ENCODE measurements at places on chromosomes 12 and 14.
A peak's percentile ranks its signal among the peaks of the same experiment; 100 is the strongest.

GRCh38 chr12:38258411-38258810, 58.2 kb upstream of the ALG10B start:
- DNase-seq = no peak

GRCh38 chr12:127280393-127281275, 986.3 kb upstream of the TMEM132C start:
- no peak for DNase-seq

DNA sequence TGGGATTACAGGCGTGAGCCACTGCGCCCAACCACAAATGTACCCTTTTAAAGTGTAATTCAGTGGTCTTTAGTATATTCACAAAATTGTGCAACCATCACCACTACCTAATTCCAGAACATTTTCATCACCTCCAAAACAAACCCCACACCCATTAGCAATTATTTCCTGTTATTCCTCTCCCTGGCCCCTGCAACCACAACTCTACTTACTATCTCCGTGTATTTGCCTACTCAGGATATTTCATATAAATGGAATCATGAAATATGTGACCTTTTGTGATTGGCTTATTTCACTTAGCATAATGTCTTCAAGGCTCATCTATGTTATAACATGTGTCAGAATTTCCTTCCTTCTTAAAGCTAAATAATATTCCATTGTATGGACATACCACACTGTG, 16.0 kb upstream of the AQP2 start:
- DNase-seq = no peak

DNA sequence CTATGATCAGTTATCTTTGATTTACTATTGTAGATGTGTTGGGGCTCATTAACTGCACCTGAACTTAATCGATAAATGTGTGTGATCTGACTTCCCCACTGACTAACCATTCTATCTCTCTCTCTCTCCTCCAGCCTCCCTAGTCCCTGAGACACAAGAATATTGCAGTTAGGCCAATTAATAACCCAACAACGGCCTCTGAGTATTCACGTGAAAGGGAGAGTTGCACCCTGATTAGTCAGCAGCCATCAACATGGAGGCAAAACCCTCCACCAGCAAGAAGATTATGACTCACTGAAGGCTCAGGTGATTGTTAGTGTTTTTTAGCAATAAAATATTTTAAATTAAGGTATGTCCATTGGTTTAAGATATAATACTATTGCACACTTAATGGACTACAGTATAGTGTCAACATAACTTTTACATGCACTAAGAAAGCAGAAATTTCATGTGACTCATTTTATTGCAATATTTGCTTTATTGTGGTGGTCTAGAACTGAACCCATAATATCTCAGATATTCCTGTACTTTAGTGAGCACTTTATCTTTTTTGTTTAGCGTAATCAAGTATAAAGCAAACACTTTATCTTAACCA, 77.1 kb upstream of the PTGDR start:
- no peak for DNase-seq

DNA sequence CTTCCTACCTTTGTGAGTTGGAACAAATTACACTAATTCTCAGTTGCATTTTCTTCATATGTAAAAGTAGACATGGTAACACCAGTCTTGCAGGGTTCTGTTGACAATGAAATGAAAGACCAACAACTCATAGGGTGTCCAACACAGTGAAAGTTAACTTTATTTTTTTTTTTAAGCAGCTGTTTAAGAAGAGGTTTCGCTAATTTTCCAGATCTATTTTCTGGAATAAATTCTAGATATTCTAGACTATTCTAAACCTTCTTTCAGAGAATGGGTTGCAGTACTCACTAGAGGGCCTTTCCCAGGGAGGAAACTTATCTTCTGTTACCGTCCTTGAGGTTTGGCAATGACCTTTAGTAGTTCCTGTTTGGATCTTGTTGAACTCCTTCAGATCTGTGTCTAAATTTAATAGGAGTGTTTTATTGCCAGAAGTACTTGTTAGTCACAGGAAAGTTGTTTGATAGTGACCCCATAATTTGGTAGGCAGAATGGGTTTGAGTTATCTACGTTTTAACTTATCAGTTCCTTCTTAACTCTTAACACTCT, 2.8 kb upstream of the ART4 start:
- DNase-seq = no peak

GRCh38 chr12:4133029-4133428, 140.5 kb upstream of the CCND2 start:
- DNase-seq = no peak

DNA sequence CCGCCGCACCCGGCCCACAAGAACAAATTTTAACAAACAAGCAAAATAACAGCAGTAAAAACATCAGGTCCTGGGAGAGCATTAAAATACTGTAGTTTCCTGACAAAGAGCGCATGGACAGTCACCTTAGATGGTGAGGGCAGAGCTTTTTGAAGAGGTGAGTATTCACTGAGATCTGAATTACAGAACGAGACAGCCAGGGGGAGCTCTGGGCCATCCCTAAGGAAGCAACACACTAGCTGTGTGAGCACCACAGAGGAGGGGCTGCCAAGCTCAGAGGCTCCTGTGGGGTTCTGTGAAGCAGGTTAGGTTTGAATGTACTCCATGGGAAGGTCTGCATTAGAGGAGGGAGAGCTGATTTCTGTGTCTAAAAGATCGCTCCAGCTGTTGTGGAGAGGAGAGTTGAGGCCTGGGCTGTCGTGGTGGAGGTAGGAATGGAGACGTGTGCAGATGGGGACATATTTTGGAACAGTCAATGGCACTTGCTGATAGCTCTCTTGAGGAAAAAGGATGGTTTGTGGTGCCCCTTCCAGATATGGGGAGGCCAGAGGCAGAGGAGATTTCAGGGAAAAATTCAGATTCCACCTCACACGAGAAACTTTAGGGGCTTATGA, 72.9 kb downstream of the TRAFD1 start:
- no peak for DNase-seq

DNA sequence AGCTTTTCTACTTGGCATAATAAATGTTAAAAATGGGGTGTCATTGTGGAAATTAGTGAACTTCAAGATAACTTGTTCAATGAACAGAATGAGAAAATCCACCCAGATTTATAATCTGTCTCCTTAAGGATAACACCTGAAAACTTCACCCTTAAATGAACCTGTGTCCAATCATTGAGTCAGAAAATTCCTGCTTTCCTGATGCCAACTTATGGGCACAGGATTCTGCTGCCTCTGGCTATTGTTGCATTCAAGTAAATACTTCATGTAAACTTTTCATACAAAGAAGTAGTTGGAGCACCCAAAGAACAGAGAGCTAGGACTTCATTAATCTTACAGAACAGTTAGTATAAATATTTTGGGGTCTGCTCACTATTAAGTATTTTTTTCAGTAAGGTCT, 98.9 kb upstream of the PLEKHA5 start:
- no peak for DNase-seq

DNA sequence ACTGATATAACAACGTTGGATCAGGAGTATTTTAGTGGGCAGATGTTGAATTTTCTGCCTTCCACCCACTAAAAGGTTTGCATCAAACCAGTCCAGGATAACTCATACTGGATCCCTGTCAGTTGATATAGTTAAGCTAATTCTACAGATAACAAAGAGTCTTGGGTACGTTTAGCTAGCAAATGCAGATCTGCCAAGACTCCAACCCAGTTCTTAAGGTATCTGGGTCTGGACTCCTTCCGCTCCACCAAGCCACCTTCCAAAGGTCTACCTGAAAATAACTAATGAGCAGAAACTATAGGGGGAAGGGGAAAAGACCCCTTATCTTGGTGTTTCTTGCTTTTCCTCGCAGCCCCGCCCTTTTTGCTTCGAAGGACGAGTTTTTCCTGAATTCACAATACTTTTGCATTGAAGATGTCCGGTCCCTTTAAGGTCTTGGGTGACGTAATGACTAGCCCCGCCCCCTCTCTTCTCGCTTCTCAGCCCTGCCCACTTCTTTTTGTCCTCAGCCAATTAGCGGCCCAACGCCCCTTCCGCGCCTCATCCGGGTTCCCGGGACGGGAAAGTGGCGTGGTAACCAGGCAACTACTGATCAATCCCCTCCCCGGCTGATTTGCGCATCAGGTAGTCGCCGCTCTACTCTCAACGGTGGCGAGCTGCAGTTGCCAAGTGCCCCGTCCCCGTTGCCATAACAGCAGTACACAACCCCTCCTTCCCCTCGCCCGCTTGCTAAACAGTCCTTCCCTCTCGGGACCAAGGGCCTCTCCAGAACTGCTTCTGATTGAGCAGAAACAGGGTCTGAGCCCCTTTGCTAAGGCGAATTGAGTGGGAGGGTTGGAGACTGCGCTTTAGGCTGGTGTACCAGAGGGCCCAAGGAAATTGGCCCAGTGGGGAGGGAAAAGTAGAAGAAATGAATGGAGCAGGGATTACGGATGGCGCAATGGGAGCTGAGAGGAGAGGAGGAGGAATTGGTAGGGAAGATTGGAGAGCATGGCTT, at the start of gene LRRC23:
LRRC23 (plus strand) TSS at position 543 of the 997 bp plus-strand sequence. CDS start 812 bp downstream, outside the sequence.
- DNase-seq = peak; percentile 94

DNA sequence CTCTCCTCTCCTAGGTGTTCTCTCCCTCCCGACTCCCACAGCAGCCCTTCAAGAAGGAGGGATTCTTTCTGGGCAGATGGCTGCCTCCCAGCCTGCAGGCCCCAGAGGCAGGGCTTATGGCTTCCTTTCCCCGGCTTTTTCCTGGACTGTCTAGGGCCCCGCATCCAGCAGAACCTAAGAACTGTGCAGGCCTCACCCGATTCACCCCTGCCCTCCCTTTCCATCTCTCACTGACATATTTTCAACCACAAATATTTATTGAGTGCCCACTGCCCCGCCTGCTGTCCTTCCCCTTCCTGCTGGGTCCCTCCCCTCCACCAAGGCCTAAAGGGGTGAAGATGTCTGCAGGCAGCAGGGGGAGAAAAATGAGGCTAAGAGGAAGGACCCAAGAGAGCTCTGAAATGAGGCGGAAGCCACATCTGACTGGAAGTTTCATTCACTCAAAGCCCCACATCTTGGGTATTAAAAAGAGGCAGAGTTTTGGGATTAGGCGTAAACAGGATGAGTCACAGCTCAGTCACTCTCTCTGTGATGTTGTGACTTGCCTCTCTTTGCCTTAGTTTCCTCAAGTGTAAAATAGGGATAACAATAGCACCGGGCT, 2.9 kb downstream of the SCNN1A start:
- no peak for DNase-seq

GRCh38 chr12:72828662-72829324, 556.6 kb downstream of the TRHDE start:
- no peak for DNase-seq

GRCh38 chr14:51596488-51597117, 55.1 kb upstream of the FRMD6 start:
- peak; percentile 25 for DNase-seq

DNA sequence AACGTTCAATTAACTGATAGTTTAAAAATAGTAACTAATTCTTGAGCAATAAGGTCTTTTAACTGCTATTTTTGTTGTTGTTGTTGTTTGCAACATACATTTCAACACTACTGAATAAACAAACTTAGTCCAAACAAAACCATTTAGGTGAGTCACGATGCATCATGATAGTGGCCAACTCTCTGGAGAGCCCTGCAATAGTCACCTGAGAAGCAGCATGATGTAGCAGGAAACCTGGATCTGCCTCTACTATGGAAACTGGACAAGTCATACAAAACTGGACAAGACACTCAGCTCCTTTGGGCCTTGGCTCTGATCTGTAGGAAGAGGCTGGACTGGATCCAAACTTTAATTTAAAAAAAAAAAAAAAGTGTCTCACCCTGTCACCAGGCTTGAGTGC, 117.3 kb downstream of the MED13L start:
- DNase-seq = no peak

- peak; percentile 42 for DNase-seq
Observed at GRCh38 chr12:93571365-93571924, 1.0 kb upstream of the SOCS2 start.

- DNase-seq = no peak
Observed at GRCh38 chr14:30295980-30296379, 263.0 kb upstream of the G2E3 start.

DNA sequence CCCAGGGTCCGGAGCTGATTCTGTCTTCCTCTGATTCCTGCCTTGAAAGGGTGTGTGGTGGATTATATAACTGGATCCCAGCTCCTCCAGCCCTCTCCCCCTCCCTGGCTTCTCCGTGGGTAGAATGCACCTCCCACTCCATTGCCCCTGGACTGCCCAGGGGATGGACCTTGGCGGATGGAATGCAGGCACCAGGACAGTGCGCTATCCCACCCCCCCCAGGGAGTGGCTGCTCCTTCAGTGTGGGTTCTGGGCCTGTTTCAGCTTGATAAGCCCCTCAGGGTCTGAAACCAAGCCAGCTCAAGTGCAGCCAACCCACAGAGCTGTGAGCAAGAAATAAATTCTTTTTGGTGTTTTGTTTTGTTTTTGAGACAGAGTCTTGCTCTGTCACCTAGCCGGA, 112.4 kb upstream of the TMEM132D start:
- DNase-seq = no peak

GRCh38 chr14:102026934-102027333, 59.9 kb downstream of the HSP90AA1 start:
- DNase-seq = no peak

DNA sequence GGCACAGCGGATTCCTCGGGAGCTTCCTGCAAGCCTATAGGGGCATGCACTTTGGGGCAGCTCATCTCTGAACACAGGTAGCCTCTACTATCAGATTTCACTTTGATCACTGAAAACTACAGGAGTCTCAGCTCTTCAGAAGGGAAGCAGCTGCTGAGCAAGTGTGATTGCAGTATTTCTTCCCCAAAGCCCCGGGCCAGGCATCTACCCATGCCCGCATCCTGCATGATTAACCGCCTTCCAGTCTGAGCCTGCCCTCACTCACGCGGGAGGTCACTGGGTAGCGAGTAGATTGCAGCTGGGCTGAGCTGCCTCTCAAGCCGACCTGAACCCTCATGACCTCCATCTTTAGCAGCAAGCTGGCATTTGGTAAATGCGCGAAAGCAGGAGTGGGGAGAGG, 334.7 kb downstream of the DPF3 start:
- DNase-seq = no peak

DNA sequence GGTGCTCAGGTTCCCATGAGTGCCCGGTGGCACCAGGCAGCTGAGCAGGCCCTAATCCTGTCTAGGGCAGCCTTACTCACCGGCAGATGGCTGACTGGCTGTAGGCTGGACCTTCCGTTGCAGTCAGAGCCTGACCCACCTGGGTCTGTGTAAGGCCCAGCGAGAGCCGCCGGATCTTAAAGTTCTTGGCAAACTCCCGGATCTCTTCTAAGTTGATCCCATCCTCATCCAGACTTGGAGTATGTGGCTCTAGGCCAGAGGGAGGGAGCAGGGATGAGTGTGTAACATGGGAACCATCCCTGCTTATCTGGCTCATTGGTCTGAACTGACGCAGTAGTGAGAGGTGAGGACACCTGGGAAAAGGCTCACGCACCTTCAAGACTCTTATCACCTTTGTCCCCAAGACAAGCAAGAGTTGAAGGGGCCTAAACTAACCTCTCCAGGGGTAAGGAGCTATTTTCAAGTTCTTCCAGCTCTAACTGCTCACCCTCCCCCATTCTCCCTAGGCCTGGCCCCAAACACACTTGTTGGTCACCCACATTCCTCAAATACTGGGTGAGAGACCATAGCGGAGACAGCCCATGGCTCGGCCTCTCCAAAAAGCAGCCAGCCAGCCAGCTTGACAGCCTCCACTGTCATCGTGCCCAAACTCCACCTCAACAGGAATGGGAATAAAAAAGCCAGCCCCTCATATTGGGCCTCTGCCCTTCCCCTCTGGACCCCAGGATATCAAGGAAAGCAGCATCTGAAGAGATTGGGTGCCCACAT, 18.8 kb upstream of the TFCP2 start:
- DNase-seq = no peak

GRCh38 chr14:85463512-85463911, 66.4 kb upstream of the FLRT2 start:
- DNase-seq = no peak
